ENCODE measurements at places on chromosomes 2 and 18. TPM values are rescaled to one million over a fixed set of nuclear protein-coding genes. Genes with fewer than 3 reads are reported as not detected.

GRCh38 chr2:68766376-68766845 is 31.8 kb downstream of the ARHGAP25 start:
- H3K27me3 ChIP-seq, result no peaks in the 10 kb centered on the region
- no peak overlapping the region for H3K4me3 ChIP-seq
- H3K4me1 ChIP-seq, result peaks cover 36% of the 10 kb centered on the region
- H3K36me3 ChIP-seq, result no peaks in the 10 kb centered on the region
- DNase-seq, result peak; percentile 65

GRCh38 chr2:134461511-134461910 is 207.6 kb downstream of the MGAT5 start:
- DNase-seq, result no peak
- H3K27ac ChIP-seq, result no peak overlapping the region
- no peaks in the 10 kb centered on the region for H3K4me1 ChIP-seq
- H3K27me3 ChIP-seq, result no peaks in the 10 kb centered on the region

DNA sequence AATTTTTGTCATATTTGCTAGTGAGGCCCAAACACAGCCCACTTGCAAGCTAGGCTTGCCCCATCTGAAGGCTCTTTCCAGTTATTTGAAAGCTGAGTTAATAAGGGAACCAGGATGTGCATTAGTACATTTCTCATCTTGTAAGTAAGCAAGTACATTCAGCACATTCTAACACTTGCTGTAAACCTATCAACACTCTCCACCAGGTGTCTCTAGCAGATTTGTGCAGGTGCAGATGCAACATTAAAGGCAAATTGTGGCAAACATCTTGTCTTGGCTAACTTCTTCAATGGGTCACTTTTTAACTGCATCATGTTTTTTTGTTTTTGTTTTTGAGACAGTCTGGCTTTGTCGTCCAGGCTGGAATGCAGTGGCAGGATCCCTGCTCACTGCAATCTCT is 25.3 kb upstream of the MFSD6 start:
- H3K27ac ChIP-seq, result no peak overlapping the region
- H3K36me3 ChIP-seq, result no peaks in the 10 kb centered on the region
- no peaks in the 10 kb centered on the region for H3K4me1 ChIP-seq
- peak; percentile 47 for DNase-seq
- no peak overlapping the region for H3K4me3 ChIP-seq

GRCh38 chr2:240134466-240134865 is 1.6 kb downstream of the COPS9 start:
- peaks cover 12% of the 10 kb centered on the region for H3K4me1 ChIP-seq
- no peak overlapping the region for H3K27ac ChIP-seq
- H3K4me3 ChIP-seq, result no peak overlapping the region

- no peak for DNase-seq
- no peaks in the 10 kb centered on the region for H3K27me3 ChIP-seq
- no peaks in the 10 kb centered on the region for H3K36me3 ChIP-seq
- H3K27ac ChIP-seq, result no peak overlapping the region
- no peak overlapping the region for H3K4me3 ChIP-seq
Observed at GRCh38 chr2:33230195-33230594, 246.3 kb upstream of the RASGRP3 start.

GRCh38 chr2:228681426-228681825 is 499.9 kb upstream of the SPHKAP start:
- no peak overlapping the region for H3K4me3 ChIP-seq
- no peaks in the 10 kb centered on the region for H3K36me3 ChIP-seq
- H3K4me1 ChIP-seq, result peaks cover 3% of the 10 kb centered on the region
- DNase-seq, result peak; percentile 56

DNA sequence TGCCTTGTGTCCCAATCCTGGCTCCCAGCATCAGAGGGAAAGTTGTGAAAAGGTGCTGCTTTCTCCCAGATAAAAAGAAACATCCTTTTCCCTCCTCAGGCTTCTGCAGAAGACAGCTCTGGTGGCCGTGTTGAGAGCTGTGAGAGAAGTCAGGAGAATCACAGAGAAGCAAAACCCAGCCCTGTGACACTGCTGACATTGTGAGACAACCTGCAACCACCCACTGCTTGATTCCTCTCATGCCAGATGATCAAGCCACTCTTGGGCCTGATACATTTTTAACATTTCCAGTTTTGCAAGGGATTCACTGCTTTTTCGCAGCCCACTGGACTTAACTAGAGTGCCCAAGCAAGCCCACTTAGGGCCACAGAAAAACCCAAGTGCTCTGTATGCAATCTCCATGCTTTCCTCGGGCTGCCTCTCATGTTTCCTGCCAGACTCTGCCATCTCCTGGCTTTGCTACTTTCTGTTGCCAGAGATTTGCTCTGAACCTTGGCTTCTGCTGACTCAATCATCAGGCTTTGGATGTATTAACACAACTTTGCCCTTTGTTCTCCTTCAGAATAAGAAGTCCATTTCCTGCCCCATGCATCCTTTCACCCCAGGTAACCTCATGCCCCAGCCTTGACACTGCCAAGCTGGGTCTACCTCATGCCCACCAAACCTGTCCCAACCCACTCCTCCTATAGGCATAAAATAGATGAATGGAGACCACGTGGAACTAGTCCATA is 24.9 kb upstream of the TTR start:
- H3K27ac ChIP-seq, result no peak overlapping the region
- no peak for DNase-seq
- H3K4me1 ChIP-seq, result no peaks in the 10 kb centered on the region
- H3K27me3 ChIP-seq, result no peaks in the 10 kb centered on the region

DNA sequence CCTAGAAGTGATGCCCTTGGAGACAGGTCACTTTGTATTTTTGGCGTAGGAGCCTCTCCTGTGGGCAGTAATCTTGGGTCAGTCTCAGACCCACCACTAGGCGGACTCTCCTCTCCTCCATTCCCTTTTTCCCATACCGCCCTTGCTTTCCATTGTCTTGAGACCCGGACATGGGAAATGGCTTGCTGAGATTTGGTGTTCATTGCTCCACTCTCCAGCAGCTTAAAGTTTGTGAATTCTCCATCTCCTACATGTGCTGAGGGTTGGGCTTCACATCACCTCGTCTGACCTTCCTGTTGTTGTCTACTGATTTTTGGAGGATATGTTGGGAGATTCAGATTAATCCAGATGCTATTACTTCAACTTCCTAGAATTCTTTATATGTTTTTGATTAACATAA is 159.2 kb upstream of the RAB12 start:
- no peaks in the 10 kb centered on the region for H3K4me1 ChIP-seq
- H3K4me3 ChIP-seq, result no peak overlapping the region
- no peaks in the 10 kb centered on the region for H3K27me3 ChIP-seq
- no peak for DNase-seq
- H3K27ac ChIP-seq, result no peak overlapping the region

GRCh38 chr2:142989273-142990204 is 112.1 kb downstream of the KYNU start:
- H3K4me1 ChIP-seq, result no peaks in the 10 kb centered on the region
- H3K27me3 ChIP-seq, result no peaks in the 10 kb centered on the region
- no peak for DNase-seq
- H3K27ac ChIP-seq, result no peak overlapping the region

DNA sequence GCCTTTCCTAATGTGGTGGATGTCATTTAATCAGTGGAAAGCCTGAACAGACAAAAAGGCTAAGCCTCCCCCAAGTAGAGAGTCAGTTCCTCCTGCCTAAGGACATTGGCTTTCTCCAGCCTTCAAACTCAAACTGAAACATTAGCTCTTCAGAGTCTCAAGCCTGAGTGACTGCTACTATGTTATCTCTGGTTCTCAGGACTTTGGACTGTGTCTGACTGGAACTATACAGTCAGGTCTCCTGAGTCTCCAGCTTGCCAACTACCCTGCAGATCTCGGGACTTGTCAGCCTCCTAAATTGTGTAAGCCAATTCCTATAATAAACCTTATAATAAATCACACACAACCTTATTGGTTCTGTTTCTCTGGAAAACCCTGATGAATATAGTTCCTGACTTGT is 12.6 kb downstream of the HYCC2 start:
- peaks cover 13% of the 10 kb centered on the region for H3K4me1 ChIP-seq
- no peak for DNase-seq
- H3K4me3 ChIP-seq, result no peak overlapping the region
- H3K27ac ChIP-seq, result no peak overlapping the region
- no peaks in the 10 kb centered on the region for H3K36me3 ChIP-seq
- no peaks in the 10 kb centered on the region for H3K27me3 ChIP-seq

DNA sequence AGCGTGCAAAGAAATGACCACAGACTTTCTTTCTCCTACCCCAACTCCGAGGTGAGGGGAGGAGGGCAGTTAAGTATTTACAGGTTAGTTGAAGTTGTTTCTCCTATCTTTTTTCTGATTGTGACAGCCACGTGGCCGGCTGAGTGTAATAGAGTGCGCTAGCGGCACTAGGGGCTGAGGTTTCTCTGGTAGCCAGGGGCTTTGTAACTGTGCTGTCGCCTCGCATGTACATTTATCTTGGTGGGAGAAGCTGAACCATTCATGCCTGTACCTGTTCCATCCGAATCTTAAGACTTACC is 214.1 kb upstream of the STON1 start:
- H3K4me1 ChIP-seq, result peaks cover 5% of the 10 kb centered on the region
- H3K27ac ChIP-seq, result no peak overlapping the region
- no peaks in the 10 kb centered on the region for H3K36me3 ChIP-seq
- DNase-seq, result peak; percentile 28
- H3K27me3 ChIP-seq, result no peaks in the 10 kb centered on the region
- peak overlapping the region; percentile 79 for H3K4me3 ChIP-seq

GRCh38 chr18:57544936-57545660 is 41.4 kb downstream of the FECH start:
- no peaks in the 10 kb centered on the region for H3K27me3 ChIP-seq
- no peaks in the 10 kb centered on the region for H3K36me3 ChIP-seq
- no peaks in the 10 kb centered on the region for H3K4me1 ChIP-seq
- no peak overlapping the region for H3K27ac ChIP-seq
- no peak overlapping the region for H3K4me3 ChIP-seq
- no peak for DNase-seq

DNA sequence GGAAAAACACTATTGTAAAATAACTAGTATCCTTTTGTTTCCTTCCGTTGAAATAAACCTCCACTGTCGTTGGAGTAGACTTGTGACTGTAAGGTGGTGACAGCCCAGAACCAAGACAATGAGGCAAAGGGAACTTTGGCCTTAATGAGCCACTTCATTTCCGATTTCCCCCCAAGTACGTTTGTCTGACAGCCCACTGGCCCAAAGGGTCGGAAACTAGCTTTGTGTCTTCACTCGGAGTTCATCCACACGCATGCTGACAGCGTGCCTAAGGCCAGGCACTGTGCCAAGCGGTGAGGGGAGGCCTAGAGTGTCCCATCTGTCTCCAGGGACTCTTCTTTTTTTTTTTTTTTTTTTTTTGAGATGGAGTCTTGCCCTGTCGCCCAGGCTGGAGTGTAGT is 21.0 kb downstream of the HJURP start:
- H3K27ac ChIP-seq, result no peak overlapping the region
- H3K36me3 ChIP-seq, result no peaks in the 10 kb centered on the region
- no peak overlapping the region for H3K4me3 ChIP-seq
- peaks cover 4% of the 10 kb centered on the region for H3K4me1 ChIP-seq
- no peak for DNase-seq

DNA sequence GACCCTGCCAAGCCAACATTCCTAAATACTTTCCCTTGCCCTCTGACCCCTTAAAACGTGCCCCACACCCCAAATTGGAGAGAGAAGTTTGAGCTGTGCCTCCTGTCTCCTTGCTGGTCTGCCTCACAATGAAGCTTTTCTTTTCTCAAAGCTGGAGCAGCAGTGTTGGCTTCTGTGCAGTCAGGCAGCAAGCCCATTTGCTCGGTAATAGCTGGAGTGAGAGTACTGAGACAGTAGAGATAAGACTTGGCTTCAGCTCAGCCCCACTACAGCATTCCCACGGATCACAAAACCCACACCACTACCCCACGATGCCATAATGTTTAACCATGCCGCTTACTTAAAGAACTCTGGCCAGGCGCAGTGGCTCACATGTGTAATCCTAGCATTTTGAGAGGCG is 73.0 kb downstream of the NCAPH start:
- no peaks in the 10 kb centered on the region for H3K27me3 ChIP-seq
- peak overlapping the region; percentile 50 for H3K27ac ChIP-seq
- H3K4me3 ChIP-seq, result no peak overlapping the region
- H3K36me3 ChIP-seq, result no peaks in the 10 kb centered on the region
- H3K4me1 ChIP-seq, result peaks cover 36% of the 10 kb centered on the region
- peak; percentile 90 for DNase-seq

GRCh38 chr2:42848265-42848664 is 55.9 kb upstream of the HAAO start:
- H3K4me1 ChIP-seq, result peaks cover 3% of the 10 kb centered on the region
- no peak overlapping the region for H3K4me3 ChIP-seq
- H3K27me3 ChIP-seq, result no peaks in the 10 kb centered on the region
- H3K36me3 ChIP-seq, result no peaks in the 10 kb centered on the region
- H3K27ac ChIP-seq, result no peak overlapping the region

- no peak for DNase-seq
- no peak overlapping the region for H3K4me3 ChIP-seq
- H3K4me1 ChIP-seq, result no peaks in the 10 kb centered on the region
- no peaks in the 10 kb centered on the region for H3K27me3 ChIP-seq
Observed at GRCh38 chr2:171227066-171227782, 66.5 kb upstream of the TLK1 start.

- no peaks in the 10 kb centered on the region for H3K27me3 ChIP-seq
- no peak overlapping the region for H3K27ac ChIP-seq
- H3K4me1 ChIP-seq, result no peaks in the 10 kb centered on the region
- H3K4me3 ChIP-seq, result no peak overlapping the region
- no peaks in the 10 kb centered on the region for H3K36me3 ChIP-seq
- no peak for DNase-seq
Observed at GRCh38 chr2:109597283-109597682, 16.5 kb downstream of the SEPTIN10 start.

- H3K27me3 ChIP-seq, result no peaks in the 10 kb centered on the region
- no peak overlapping the region for H3K4me3 ChIP-seq
- no peaks in the 10 kb centered on the region for H3K4me1 ChIP-seq
- H3K36me3 ChIP-seq, result no peaks in the 10 kb centered on the region
Observed at GRCh38 chr18:37505321-37505720, 60.3 kb downstream of the CELF4 start.

DNA sequence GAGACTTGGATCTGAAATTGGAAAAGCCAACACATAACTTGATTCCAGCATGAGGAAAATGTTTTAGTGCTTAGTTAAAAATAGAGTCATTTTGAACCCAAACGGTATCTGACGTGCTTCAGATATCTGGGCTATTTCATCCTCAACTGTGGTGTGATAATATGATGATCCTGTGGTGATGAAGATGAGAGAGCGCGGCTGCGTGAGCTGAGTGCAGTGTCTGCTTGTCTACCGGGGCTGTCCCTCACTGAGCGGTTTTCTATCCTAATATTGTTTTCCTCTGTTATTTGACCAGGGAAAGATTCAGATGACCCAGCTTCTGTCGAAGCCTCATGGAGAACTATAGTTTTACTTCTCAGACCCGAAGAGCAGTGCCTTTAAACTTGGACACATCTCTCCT is 5.8 kb downstream of the TWIST2 start:
- no peaks in the 10 kb centered on the region for H3K4me1 ChIP-seq
- H3K4me3 ChIP-seq, result no peak overlapping the region
- no peaks in the 10 kb centered on the region for H3K27me3 ChIP-seq
- no peaks in the 10 kb centered on the region for H3K36me3 ChIP-seq
- no peak overlapping the region for H3K27ac ChIP-seq

The DNAH6 gene
- 7.1 TPM for total RNA-seq

The RAB6C gene
- total RNA-seq, result 2.6 TPM

The MFSD2B gene
- total RNA-seq, result 0.39 TPM

The LOXHD1 gene
- total RNA-seq, result 11.3 TPM

The AQP12B gene
- not detected for total RNA-seq

The RAB12 gene
- 39.8 TPM for total RNA-seq

The FKBP7 gene
- 25.6 TPM for total RNA-seq

The FAM237A gene
- total RNA-seq, result not detected

The ALPI gene
- total RNA-seq, result not detected

The ANAPC1 gene
- total RNA-seq, result 68.5 TPM
